Calu3 (cell line): ENCODE measurements at places on chromosomes 4 and X.

GRCh38 chr4:176077561-176077960 is 11.9 kb downstream of the WDR17 start:
- no peak for DNase-seq

DNA sequence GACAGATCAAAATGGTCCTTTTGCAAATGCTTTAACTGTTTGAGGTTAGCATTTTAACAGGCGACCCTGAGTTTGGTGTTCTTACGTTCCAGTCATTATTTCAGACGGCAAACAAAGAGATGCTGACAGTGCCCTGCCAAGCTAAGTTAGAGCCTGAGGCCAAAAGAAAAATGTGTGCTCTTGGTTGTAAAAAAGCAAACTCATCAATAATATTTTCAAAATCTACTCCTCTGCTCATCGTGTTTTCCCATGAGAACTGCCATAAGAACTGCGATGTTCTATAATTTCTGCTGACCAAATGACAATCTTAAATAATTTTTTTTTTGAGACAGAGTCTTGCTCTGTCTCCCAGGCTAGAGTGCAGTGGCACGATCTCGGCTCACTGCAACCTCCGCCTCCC is 62.7 kb upstream of the BCLAF3 start:
- no peak for DNase-seq

DNA sequence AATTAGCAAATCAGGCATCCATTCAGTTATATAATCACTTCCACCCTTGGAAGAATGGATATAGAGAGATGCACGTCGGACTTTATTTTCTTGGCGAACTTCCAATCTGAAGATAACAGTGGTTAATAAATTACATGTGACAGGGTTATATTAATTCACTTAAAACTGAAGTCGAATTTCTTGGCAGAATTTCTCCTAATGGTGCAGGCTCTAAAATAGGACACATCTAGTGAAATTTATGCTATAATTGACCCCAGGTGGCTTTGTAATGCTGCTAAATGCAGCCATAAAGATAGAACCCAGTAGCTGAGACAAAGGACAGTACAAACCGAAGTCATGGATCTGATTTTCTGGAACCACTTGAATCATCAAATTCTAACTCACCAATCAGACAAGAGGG is 20.8 kb upstream of the SLC10A4 start:
- no peak for DNase-seq

GRCh38 chrX:24081661-24082154 is 27.0 kb downstream of the EIF2S3 start:
- peak; percentile 77 for DNase-seq

- no peak for DNase-seq
These were observed 183.7 kb downstream of the DKK2 start for GRCh38 chr4:106852426-106852825.

- peak; percentile 46 for DNase-seq
These were observed 103.2 kb downstream of the SRPX start for GRCh38 chrX:38117485-38117884.

GRCh38 chrX:10756441-10756840 is 136.1 kb upstream of the MID1 start:
- peak; percentile 38 for DNase-seq

GRCh38 chr4:127048376-127049044 is 584.2 kb upstream of the INTU start:
- no peak for DNase-seq

DNA sequence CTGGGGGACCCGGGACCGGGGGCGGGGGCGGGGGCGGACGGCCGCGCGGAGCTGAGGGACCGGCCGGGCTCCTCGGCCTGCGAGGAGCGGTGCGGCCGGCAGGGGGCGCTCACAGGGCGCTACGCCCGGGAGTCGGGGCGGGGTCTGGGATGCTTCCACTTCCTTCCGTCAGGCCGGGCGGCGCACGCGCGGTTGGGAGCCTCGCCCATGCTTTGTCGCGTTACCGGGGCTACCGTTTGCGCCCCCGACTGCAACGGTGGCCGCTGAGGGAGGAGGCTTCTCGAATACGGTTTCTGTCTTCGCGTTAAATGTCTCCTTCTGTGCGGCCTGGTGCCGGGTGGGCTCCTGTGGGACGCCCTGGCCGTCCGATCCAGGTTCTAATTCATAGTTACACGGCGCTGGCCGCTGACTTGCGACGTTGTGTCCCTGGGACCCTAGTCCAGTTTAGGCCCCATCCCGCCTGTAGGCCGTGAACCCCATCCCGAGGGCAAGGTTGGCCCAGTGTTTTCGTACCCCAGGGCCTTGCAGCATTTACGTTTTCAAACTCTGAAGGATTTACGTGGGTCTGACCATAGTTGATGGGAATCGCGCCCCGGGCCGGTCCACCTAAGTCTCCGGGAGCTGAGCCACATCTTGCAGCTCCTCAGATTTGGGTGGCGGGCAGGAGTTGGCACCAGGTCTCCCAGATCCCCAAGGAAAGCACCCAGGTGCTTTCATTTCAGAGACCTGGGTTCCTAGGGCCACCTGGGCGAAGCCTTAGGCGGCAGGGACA is 549 bp downstream of the MSL3 start:
- peak; percentile 91 for DNase-seq

GRCh38 chr4:164320847-164321246 is 433.1 kb upstream of the SMIM31 start:
- no peak for DNase-seq

DNA sequence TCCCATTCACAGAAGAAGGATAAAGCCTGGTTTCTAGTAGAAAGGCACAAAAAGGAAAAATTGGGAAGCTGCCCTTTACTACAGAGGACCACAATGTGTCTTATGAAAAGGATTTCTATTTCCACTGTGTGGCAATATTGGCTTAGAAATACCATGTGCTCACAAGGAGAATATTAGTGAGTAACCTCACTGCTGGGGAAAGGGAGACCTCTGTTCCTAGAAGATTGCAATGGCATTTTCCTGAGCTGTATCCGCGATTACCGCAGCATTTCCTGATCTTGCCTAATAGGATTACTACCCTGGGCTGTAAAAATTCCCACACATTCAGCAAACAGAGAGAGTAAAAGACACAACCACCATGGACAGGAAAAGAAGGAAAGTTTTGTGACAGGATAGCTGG is 308.8 kb upstream of the TECRL start:
- DNase-seq = no peak

GRCh38 chrX:79065696-79066095 is 78.8 kb upstream of the GPR174 start:
- no peak for DNase-seq

- DNase-seq = no peak
These were observed 24.8 kb downstream of the SLC2A9 start for GRCh38 chr4:9996319-9997110.

DNA sequence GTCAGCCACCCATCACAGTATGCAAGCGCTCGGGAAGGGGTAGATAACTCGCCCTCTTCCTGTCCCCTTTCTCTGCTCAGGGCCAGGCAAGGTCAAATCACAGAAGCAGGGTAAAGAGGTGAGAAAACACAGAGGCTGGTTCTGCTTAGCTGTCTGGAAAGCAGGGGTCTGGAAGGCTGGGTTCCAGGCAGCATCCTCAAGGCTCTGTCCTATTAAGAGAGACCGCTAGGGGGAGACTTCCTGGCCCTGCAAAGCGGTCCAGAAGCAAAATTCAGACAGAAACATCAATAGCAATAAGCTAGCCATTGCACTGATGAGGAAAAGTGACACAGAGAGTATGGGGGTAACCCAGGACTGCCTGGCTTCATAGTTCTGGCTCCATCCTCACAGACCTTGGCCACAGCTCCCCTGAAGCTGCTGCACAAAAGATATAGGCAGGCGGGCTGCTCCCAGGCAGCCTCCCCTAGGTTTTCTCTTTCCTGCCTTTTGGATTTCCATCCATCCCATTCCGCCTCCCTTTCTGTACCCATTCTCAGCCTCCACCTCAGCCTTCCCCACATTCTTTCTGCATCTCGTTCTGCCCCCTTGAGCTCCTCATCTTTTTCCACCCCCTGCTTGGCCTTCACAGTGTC is 308.5 kb downstream of the EVC2 start:
- no peak for DNase-seq

GRCh38 chrX:112731793-112732192 is 52.1 kb upstream of the LHFPL1 start:
- DNase-seq = no peak

DNA sequence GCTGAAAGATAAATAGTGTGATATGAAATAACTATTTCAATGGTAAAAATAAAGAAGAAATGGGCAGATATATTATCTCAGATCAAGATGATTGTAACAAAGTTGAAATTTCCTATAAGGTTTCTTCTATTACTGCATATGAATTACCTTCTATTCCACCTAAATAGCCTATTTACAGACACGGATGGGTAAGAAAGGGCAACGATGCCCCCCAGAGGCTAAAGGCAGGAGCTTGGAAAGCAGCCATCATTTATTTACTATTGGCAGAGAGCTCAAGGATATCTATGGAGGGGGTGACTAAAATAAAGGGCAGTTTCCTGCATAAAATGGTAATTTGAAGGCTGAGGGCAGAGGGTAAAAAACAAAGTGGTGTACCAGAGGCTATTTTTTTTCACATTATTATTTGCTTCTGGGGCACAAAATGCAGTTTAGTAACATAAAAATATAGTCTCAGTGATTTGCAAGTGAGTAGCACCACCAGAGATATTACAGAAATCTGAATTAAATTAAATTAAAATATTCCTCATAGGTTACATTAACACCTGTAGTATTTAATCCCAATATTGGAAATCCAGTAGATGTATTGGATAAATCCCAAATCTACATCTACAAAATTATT is 123.1 kb downstream of the BTC start:
- DNase-seq = peak; percentile 73

DNA sequence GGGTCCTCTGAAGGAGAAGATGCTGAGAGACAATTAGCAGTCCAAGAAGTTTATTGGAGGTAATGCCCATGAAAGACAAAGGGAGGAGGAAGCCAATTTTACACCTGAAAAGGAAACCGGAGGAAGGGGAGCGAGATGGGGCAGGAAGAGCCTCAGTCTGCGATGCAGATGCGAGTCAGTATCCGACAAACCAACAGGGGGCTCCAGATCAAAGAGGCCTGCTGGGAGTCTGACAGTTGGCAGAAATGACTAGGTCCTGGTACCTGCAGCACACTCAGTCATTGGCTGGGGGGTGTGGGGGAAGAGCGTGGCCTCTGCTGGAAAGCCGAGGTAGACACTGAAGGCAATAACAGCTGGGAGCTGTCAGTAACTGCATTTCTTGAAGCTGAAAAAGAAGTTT is 231.1 kb upstream of the CENPE start:
- no peak for DNase-seq

DNA sequence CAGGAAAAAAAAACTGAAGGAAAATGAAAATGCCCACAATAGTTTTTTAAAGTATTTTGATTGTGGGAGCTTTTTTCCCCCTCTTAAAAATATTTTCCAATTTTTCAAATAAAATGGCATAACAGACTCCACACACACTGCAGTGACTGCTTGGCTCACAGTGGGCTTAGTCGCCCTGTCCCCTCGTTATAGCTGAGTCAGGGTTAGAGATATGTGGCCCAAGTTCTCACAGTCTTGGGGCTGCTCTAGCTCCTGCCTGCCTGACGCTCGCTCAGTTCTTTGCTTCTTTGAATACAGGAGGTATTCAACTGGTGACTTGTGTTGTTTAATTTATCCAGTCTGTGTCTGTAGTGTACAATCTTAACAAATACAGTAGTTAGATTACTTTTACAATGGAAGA is 47.7 kb downstream of the BEND2 start:
- DNase-seq = no peak

GRCh38 chr4:183722731-183723560 is 63.9 kb downstream of the TRAPPC11 start:
- peak; percentile 87 for DNase-seq

DNA sequence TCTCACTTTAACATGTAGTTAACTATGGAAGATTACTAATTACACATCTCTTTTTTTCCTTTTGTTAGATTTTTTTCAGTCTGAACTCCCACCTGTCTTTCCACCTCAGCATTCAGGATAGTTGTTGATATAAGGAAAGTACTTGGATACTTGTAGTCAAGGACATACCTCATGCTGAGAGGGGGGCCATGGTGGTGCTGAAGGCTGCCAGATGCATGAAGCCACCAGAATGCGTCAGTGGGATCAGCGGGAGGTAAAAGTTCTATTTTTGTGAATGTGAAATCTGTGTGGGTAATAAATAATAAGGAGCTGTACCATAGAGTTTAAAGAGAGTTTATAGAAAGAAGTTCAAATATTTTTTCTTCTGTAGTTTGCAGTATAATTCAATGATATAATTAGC is 13.1 kb upstream of the NDST4 start:
- DNase-seq = no peak

DNA sequence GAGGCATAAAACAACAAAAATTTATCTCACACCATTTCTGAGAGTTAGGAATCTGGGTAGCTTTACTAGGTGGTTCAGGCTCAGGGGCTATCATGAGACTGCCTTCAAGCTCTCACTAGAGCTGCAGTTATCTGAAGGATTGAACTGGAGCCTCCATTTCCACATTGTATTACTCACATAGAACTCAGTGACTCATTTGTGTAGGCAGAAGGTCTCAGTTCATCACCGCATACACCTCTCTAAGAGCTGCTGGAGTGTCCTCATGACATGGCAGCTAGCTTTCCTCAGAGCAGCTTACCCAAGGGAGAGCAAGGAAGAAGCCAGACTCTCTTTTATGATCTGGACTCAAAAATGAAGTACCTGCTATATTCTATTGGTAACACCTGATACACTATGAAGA is 389.2 kb downstream of the IQCM start:
- no peak for DNase-seq

- DNase-seq = no peak
These were observed 262.0 kb downstream of the BCOR start for GRCh38 chrX:39835776-39836175.

- DNase-seq = no peak
These were observed 12.8 kb downstream of the THAP9 start for GRCh38 chr4:82913305-82913704.

DNA sequence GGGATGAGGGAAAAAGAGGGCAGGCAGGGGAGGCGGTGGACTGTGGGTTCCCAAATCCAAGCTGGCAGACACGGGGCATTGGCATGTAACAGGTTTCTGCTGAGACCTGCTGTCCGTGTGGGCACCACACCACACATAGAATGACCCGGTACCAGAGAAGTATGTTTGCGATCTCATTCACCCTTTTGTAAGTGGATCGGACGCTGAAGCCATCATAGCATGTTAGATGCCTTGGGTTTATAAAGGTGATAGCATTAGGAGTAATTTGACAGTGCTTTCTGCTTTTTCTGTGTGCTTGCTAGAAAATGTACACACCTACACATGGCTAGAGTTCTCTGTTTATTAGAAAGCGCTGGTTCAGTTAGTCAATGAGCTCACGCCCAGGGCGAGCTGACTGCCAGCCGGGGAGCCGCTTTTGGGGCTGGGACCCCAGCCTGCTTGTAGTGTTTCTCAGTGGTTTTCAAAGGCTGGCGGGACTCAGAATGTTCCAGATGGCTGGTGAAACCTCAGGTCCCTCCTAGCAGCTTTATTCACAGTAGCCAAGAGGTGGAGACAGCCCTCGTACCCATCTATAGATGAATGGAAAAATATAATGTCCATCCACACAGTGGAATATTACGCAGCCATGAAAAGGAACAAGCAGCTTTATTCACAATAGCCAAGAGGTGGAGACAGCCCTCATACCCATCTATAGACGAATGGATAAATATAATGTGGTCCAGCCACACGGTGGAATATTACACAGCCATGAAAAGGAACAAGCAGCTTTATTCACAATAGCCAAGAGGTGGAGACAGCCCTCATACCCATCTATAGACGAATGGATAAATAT is 579 bp downstream of the IL3RA start:
- no peak for DNase-seq
